ENCODE measurements at places on chromosomes 16 and 17.
A peak's percentile ranks its signal among the peaks of the same experiment; 100 is the strongest.

- DNase-seq, result no peak
Observed at GRCh38 chr16:76381096-76381495, 103.9 kb downstream of the CNTNAP4 start.

DNA sequence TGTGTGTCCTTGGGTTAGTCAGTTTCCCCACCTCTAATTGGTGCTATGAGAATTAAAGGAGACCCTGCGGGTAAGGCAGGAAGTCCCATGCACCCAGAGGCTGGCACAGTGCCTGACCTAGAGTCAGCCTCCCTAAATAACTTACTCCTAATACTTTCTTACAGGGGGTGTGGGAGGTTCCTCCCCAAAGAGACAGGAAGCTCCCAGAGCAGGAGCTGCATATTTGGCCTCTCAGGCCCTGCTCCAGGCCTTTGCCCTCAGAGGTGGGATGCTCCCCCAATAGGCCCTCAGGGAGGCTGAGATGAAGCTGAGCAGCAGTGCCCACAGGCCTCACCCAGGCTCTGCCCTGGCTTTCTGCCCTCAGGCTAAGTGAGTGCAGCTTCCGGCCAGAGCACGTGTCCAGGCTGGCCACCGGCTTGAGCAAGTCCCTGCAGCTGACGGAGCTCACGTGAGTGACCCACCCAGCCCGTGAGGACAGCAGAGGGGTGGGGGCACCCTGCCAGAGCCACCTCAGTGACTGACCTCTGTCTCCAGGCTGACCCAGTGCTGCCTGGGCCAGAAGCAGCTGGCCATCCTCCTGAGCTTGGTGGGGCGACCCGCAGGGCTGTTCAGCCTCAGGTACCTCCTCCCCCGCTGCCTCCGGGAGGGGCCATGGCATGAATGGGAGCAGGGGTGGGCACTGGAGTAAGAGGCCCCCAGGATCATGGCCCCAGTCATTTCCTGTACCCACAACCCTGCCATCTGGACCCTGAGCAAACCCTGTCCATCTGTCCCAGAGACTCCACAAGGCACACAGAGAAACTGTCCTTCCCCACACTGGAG lies 31.1 kb upstream of the CPNE2 start:
- DNase-seq, result no peak

GRCh38 chr17:38897176-38897575 lies 27.3 kb downstream of the LASP1 start:
- no peak for DNase-seq

GRCh38 chr17:8703001-8703400 lies 41.6 kb downstream of the CCDC42 start:
- no peak for DNase-seq

DNA sequence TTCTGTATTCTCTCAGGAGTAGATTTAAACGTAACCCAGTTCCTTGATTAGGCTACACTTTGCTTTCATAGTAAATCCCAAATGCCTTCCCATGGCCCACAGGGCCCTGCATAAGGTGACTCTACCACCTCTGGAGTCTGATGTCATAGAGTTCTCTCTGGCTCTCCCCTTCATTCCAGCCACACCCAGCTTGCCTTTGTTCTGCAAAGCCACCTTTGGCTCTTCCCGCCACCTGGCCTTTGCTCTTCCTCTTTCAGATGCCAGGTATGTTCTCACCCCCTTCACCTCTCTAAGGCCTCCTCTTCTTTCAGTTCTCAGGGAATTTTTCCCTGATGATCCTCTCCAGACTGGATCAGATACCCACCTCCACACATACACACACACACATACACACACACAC lies 141.3 kb upstream of the HSBP1 start:
- DNase-seq, result no peak

DNA sequence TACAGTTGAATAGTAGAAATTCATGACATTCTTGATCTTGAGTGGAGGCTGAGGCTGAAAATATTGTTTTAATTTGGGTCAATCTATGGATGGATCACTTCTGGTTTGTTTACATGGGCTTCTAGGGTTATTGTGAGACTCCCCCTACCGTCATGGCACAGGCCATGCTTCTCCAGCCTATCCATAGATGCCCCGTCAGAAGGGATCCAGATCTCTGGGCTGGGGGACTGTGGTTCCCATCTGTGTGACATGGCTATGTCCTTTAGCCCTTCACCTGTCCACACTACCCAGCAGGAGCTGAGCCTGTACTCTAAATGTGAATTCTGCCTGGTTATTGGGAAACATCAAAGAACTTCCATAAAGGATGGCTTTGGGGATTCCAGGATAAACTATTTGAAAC lies 160.4 kb downstream of the ABCC12 start:
- no peak for DNase-seq

DNA sequence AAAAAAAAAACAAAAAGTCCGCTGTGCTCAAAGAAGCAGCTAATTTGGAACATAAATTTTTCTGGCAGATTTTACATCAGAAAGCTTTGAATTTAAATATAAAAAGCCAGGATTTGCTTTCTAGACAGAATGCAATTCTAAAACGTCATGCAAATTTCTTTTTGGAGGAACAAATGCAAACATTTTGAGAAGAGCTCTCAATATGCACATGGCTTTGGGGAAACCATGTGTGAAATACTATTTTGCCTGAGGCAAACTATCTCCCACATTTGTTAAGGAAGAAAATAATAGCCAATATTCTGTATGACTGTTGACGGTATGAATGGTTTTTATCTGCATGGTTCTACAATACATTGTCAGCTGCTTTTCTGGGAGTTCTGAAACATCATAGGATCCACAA lies 320.0 kb upstream of the PSMD7 start:
- no peak for DNase-seq

GRCh38 chr17:47803201-47803600 lies 18.4 kb downstream of the OSBPL7 start:
- DNase-seq, result no peak

DNA sequence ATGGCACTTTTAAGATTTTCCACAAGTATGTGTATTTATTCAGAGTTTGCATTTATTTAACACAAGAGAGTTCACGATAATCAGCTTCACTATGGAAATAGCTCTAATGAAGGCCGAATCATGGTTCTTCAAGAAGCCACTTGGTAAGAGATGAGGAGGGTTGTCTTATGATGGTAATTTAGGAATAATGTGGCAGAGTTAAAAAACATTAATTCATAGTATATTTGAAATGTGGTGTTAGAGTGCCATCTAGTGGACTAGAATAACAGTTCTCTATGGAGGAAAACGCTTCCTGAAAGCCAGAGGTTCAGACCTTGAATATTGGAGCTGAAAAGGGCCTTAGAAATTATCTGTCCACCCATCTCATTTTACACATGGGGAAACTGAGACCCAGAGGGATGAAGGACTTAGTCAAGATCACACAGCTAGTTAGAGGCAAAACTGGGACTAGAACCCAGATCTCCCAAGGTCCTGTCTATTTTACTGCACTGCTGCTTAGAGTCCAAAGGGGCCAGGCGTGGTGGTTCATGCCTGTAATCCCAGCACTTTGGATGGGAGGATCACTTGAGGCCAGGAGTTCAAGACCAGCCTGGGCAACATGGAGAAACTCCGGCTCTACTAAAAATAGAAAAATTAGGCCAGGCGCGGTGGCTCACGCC lies 33.8 kb upstream of the KPNB1 start:
- peak; percentile 42 for DNase-seq

GRCh38 chr17:58386708-58387107 lies 30.6 kb downstream of the RNF43 start:
- DNase-seq, result no peak

GRCh38 chr17:74404218-74404617 lies 27.7 kb upstream of the GPRC5C start:
- DNase-seq, result no peak

- DNase-seq, result no peak
Observed at GRCh38 chr17:77379065-77379428, 238.3 kb downstream of the SEC14L1 start.

GRCh38 chr16:72769876-72770275 lies 278.1 kb downstream of the ZFHX3 start:
- no peak for DNase-seq

DNA sequence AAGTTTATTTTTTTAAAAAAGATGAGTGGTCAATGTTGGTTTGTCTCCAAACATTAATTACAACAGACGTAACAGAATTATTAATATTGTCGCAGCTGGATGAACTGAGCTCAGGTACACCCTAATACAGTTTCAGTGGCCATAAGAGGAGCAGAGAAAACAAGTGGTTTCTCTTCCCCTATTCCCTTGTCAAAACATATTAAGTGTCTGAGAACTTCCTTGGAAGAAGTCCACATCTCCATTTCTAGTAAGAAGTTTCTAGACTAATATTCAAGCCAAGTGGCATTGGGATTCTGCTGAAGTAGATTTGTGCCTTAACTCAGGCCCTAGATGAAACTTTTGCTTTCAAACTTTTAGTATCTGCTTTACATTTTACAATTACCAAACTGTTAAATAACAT lies 47.7 kb downstream of the GNA13 start:
- no peak for DNase-seq

DNA sequence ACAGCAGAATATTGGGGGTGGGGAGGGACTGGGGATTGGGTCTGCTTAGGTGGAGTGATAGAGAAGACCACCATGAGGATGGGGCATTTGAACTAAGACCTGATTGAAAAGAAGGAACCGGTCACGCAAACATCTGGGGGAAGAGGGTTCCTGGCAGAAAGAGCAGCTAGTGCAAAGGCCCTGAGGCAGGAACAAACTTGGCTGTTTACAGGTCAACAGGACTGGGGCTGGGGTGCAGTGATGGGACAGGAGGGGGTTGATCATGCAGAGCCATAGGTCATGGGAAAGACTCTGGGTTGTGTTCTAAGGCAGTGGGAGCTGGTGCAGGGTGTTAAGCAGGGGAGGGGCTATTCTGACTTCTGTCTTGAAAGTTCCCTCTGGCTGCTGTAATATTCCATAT lies 1.9 kb downstream of the DRG2 start:
- no peak for DNase-seq

- DNase-seq, result no peak
Observed at GRCh38 chr17:36722903-36723263, 121.5 kb downstream of the MRM1 start.

- DNase-seq, result no peak
Observed at GRCh38 chr16:50351116-50351515, 17.7 kb downstream of the BRD7 start.

- peak; percentile 47 for DNase-seq
Observed at GRCh38 chr17:8162997-8163977, 539 bp upstream of the VAMP2 start.

- no peak for DNase-seq
Observed at GRCh38 chr16:89759746-89760340, 38.5 kb downstream of the ZNF276 start.

- DNase-seq, result no peak
Observed at GRCh38 chr16:76931186-76931585, 259.8 kb upstream of the MON1B start.

DNA sequence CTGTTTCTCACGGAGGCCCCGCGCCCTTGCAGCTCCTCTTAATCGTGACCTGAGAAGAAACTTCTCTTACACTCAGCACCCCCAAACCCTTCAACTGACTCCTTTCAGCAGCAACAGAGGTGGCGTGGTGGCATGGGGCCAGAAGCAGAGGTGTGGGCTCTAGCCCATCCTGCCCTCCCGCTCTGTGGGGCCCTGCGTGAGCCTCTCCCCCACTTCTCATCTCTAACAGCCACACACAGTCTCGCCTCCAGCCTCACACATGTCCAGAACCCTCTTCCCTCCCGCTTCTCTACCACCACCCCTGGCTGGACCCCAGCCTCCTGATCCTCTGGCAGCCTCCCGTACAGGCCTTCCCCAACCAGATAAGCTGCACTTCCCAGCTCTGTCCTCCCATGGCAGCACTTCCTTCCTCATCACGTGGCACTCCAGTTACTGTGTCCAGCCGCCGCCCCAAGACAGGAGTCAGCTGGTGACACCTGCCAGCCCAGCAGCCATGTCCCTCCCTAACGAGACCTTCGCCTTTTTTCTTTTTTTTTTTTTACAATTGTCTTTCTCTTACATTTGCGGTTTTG lies 30.5 kb downstream of the NSMCE1 start:
- DNase-seq, result no peak

- no peak for DNase-seq
Observed at GRCh38 chr16:81469183-81469677, 24.6 kb downstream of the CMIP start.

DNA sequence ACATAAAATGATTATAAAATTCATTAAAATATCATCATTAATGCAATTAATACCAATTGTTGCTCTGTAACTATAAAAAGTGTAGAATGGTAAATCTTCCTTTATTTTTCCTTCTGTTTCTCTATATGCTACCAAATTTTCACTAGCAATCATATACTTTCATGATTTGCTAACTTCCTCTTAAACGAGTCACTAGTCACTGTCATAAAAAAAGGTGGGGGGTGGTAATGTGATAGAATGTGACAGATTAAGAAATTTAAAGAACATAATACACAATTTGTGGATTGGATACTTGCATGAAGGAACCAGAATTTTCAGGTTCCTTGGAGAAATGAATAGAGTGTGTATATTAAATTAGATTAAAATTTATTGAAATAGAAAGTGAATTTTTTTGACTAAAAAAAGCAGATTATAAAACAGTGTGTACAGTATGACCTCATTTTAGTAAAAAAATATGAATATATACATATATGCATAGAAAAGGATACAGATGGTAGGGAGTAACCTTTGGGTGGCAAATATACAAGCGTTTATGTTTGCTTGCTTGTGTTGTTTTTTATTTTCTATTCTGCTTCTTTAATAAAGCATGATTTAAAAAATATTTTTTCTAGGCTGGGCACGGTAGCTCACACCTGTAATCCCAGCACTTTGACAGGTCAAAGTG lies 56.7 kb upstream of the C17orf78 start:
- DNase-seq, result no peak

- DNase-seq, result no peak
Observed at GRCh38 chr16:85288869-85289660, 176.8 kb upstream of the CIBAR2 start.

DNA sequence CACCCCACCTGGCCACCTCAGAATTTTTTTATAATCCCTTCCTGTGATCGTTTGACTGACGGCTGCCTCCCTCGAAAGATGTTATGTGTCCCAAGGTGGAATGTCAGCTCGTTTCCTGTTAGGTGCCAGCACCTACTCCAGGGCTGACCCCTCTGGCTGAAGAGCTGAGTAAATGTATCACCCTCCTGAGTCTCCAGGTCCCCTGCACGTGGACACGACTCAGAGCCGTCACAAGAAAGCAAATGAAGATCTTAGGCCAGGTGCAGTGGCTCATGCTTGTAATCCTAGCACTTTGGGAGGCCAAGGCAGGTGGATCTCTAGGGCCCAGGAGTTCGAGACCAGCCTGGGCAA lies 273.2 kb downstream of the C16orf95 start:
- DNase-seq, result no peak

- DNase-seq, result no peak
Observed at GRCh38 chr17:31907342-31907962, 5.9 kb upstream of the UTP6 start.

Measured in NCI-H1930 (cell line).